ENCODE measurements at places on chromosomes 1 and 21. TPM values are rescaled to one million over a fixed set of nuclear protein-coding genes. Genes with fewer than 3 reads are reported as not detected.

The TMEM69 gene
- 16.2 TPM for total RNA-seq

The GPR37L1 gene
- total RNA-seq = 0.14 TPM

The S100A1 gene
- total RNA-seq = 0.75 TPM

The TMEM82 gene
- not detected for total RNA-seq
